MV-4-11 (cell line): ENCODE measurements at places on chromosomes 5 and 9.
A peak's percentile ranks its signal among the peaks of the same experiment; 100 is the strongest.

DNA sequence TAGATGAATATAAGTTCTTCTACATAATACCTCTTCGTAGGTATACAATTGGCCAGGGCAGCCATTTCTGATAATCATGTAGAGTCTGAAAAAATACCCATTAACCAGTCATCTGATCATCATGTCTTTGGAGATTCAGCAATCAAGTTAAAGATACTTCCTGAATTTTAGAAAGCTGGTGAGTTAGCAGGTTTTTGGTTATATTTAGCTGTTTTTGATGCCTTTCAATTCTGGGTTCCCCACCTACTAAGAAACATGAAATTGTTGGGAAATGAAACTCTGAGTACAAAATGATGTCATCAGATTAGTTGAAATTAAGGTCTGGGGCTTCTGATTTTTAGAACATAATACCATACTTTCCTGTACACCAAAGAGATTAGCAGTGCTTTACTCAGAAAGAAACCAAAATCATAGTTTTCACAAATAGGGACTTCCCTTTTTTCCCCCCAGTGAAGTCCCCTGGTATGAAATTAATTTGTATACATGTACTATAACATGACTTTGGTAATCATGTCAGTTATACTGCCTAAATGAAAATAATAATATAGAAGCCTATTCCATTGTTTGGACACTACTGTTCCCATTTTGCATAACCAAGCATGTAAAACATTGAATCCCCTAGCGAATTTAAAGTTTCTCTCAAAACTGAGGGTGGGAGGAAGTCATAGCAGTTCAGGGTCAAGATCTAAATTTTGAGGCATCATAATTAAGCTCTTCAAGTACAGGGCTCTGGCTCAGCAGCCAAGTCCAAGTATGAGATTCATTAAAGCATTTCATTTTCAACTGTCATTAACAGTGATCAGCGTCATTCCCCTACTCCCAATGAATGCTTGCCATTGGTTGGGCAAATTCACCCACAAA is 17.9 kb downstream of the PRLR start:
- DNase-seq, result peak; percentile 58

DNA sequence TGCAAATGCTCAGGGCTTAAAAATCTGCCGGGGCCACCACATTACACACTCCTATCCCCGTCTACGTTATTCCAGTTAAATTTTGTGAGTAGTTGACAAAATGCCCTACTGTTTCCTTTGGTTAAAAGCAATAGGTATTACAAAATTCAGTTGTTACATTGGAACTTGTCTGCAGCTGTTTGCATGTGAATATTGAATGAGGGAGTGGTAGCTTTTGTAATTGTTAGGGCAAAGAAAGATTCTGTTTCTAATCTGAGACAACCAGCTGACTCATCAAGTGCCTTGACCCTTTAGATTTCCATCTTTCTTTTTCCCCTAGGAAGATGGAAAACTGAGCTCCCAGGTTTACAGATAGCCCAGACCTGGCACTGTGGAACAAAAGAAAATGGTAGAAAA is 30.2 kb downstream of the MAML1 start:
- DNase-seq, result no peak

DNA sequence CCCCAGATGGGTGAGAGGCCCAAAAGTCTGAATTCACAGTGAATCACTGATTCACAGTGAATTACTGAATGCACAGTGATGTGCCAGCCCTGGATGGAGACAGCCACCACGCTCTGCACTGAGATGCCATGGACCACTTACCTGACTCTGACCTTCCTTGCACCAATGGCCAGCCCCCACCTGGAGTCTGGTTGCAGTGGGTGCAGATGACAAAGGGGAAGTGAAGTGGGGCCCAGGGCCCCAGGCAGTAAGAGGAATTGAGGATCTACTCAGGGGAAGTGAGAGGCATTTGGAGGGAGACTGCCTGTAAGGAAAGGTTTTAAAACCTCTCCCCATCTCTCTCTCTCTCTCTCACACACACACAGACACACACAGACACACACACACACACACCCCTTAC is 412.1 kb downstream of the CYLC2 start:
- peak; percentile 78 for DNase-seq

GRCh38 chr5:166624573-166624972 is 1666.9 kb upstream of the WWC1 start:
- DNase-seq, result no peak

DNA sequence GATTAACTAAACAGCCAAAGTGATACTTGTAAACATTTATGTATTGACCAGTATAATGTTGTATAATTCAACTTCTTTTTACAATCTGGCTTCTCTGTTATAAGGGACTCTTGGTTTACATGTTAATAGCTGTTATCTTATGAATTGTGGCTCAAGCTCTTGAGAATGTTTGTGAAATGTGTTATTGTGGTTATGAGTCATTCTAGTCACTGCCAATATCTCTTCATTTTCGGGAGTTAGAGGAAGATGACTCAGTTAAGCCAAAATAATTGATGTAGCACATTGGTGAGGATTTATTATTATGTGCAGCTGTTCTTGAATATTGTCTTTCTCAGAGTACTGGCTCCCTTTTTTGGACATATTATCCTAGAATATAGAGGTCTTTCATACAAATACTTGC is 655.2 kb upstream of the RIOK2 start:
- DNase-seq, result peak; percentile 88

- DNase-seq, result peak; percentile 83
Observed at GRCh38 chr5:137665678-137666460, 70.0 kb downstream of the KLHL3 start.

- DNase-seq, result peak; percentile 54
Observed at GRCh38 chr9:107060062-107060461, 197.1 kb downstream of the ZNF462 start.

DNA sequence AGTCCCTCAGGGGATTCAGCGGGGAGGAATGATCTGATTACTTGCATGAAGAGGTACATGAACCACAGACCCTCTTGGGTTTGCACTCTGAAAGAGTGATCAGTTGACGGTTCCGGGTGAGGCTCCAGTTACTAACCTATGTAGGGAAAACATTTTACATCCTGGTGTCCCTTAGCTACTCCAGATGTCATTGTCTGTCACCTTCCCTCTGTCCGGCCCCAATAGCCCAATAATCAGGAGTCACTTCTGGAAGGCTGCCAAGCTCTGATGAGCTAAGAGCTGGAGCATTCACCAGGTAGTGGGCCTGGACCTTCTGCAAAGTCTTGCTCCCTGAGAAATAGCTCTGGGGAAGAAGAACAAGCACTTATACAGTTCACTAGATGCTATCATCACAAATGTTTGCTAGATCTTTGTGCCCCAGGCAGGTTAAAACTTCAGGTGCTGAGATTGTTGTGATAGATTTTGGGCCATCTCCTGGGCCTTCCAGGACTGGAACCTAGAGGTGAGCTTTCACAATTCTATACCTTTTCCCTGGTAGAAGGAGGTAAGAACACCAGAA is 64.5 kb downstream of the ENTREP1 start:
- DNase-seq, result no peak

- DNase-seq, result peak; percentile 45
Observed at GRCh38 chr9:78695519-78695918, 398.6 kb downstream of the PSAT1 start.

DNA sequence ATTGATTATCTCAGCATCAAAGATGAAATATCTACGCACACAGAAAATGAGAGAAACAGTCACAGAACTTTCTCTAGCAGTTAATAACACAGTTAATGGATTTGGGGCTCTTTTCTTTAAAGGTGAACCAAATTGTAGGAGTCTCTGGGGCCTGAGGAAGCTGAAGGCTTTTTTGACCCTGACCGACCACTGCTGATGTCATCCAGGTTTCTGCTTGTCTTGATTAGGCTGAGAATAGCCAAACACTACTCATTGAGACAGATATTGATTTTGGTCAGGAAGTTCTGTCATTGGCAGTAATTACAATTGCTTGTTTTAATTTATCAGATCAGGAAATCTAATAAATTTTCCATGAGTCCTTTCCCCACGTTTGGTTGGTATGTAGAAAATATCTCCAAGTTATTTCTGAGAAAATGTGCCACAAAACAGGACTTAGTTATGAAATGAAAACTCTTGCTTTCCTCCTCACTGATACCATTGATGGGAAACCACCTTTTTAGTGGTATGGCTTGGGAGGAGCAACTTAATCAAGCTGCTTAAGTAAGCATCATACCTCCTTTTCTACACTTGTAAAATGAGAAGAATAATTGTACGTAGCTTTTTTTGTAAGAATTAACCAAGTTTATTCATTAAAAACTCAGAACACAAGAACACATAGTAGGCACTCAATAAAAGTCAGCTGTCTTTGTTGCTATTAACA is 19.7 kb downstream of the CARTPT start:
- no peak for DNase-seq

DNA sequence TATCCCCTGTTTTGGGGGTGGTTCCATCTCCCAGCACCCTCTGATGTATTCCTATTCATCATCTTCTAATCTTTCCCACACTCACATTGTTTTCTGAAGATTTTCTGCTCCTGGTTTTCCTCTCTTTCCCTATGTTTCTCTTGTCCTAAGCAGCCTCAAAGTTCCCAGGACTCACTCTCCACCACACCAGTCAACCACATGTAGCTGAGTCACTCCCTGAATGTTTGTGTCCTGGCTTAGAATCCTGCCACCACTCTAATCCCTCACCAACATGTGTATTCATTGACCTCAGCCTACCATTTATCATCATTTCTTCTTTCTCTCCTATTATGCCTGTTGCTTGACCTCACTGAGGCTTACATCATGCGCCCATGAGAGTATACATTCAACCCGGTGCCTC is 282.4 kb upstream of the ADAMTS16 start:
- no peak for DNase-seq

DNA sequence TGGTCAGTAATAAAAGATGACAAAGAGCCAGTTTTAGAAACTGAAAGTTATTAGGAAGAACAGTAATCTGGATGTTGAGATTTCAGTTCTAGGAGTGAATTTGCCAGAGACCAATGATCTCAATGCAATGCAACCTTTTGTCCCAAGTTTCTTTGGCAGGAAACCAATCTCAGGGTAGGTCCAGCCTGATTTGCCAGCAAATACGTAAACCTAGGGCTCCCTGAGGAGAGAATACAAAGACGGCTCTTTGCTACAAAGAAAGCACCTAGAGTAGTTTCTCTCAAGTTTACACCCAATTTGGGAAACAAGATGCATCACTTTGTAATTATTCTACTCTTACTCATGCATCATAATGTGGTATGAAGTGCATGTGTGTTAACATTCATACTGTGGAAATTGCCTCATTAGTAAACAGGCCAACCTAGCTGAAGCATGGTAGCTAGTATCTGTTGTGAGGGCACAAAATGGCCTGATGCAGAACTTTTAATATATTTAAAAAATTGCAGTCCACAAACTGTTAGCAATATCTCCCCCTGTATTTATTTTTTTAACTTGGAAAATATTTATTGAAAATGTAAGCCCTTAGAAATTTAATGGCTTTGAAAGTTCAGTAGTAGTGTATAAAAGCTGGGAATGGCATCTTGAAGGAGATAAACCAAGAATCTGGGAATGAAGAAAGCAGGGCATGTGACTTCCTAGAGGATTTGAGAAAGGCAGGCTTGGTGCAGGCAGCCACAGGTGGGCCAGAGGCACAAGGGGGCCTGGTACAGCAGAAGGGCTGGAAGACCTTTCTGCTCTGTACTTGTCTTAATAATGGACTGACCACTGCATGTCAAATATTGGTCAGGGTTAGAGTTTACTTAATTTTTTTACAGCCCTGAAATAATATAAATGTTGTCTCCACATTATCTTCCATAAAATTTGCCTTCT is 59.5 kb downstream of the MAST4 start:
- DNase-seq, result no peak

DNA sequence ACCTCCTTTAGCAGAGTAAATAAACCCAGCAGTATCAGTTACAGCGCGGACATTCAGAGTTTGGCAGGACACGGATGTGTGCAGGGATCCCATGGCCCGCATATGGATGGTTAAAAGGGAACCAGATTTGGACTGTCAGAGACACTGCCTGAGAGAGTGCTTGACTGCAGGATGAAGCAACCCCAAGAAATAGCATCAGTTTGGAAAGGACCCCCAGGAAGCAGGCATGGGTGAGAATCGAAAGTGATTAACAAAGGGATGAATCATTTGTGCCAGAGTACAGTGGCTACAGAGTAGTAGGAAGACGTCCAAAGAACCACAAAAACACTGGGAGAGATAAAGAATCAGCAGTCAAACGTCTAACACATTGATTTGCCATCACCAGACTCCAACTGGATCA is 5.5 kb downstream of the C7 start:
- no peak for DNase-seq

DNA sequence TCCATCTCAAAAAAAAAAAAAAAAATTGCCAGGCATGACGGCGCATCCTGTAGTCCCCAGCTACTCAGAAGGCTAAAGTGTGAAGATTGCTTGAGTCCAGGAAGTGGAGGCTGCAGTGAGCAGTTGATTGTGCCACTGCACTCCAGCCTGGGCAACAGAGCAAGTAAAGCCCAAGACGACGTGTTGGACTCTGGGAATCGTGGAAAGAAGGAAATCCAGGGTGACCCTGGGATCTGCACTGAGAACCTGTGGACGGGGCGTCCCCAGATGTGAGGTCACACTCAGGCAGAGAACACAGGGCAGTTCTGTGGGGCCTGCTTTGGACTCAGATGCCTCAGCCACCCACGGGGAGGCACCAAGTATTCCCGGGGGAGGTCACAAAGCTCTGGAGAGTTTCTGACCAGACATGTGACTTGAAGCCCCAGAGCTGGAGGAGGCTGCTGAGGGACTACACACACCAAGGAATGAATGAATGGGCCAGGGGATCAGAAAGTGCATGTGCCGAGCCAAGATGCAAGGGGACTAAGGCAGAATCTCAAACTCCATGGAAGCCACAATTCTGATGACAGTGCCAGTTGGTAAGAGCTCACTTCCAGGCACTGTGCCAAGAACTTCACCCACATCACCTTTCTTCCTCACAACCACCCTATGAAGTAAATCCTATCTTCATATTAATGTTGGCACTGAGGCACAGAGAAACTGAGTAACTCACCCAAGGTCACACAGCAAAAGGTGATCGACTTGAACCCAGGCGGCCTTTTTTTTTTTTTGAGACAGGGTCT is 12.9 kb downstream of the DYNC2I2 start:
- no peak for DNase-seq

- peak; percentile 34 for DNase-seq
Observed at GRCh38 chr9:121447321-121447834, 52.3 kb downstream of the GGTA1 start.
